Common myeloid progenitor, CD34-positive (primary cell): ENCODE measurements at places on chromosomes 7 and 10.

GRCh38 chr7:134520130-134520529 lies 7.2 kb upstream of the AKR1B10 start:
- no peak for DNase-seq

DNA sequence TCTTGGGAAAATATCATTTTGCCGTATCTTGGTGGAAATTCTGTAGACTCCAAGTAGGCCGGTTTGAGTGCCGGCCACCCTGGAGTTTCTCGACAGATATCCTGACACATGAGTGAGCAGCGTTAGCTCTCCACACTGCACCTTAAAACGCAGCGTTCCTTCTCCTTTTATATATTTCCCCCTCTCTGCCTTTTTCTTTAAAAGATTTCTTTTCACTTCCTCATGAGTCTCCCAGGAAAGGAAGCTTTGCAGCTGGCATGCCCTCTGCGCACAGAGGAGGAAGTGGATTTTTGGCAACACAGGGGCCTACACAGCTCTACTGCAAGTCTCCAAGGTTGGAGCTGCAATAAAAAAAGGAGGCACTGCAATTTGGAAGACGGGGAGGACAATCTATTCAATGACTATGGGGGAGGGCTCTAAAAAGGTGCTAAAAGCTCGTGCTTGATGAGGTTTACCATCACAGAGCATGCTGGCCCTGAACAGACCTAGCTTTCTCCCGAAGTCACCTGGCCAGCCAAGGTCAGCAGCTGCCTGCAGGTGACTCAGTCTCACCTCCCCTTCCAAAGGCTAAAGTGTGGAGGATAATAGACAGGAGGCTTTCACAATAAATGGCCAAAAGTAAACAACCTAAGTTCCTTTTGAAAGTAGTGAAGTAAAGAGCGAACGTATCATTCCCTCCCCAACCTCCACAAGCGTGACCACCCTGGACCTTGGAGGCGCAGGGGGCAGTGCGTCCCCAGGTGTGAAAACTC lies 252.8 kb downstream of the ZMYND11 start:
- no peak for DNase-seq

- no peak for DNase-seq
Observed at GRCh38 chr10:86388119-86388704, 21.6 kb upstream of the GRID1 start.

DNA sequence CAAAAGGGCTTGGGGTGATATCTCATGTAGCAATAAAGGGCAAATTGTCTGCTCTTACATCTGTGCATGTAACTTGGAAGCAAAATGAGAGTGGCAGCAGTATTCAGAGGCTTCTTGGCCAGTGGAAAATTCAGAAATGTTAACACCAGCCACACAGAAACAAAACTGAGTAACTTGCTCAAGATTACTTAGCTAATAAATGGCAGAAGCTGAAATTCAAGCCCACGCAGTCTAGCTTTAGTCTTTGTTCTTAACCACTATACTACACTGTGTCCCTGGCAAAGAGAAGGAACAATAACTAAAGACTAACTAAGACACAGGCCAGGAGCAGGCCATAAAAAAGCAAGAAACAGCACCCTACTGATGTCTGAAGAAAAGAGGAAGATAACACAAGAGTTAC lies 185.9 kb upstream of the ASAH2 start:
- DNase-seq = no peak

GRCh38 chr10:43287056-43288007 lies 20.5 kb upstream of the RASGEF1A start:
- peak; percentile 88 for DNase-seq

DNA sequence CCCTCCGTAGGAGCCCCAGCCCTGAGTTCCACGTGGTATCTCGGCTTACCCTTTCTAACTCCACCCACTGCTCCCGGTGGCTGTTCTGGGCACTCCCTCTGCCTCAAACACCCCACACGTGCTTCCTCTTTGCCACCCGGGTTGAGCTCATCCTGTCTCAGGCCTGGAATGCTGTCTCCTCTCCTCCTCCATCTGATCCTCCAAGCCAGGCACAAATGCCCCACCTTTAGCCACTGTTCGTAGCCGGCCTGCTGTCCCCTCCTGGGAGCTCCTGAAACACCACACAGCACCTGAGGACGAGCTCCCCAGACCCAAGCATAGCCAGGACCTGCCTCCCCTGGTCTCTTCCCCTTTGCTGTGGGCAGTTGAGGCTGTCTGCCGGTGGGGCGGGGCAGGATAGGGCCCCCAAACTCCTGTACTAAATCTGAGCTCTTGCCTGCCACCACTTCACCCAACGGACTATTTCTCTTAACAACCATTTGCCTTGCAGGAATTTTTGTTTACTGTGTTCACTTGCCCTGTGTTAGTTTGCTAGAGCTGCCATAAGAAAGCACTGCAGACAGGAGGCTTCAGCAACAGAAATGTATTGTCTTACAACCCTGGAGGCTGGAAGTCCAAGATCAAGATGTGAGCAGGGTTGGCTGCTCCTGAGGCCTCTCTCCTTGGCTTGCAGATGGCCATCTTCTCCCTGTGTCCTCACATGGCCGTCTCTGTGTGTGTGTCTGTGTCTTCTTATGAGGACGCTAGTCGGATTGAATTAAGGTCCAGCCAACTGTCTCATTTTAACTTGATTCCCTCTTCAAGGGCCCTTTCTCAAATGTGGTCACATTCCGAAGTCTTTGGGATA lies 58.3 kb upstream of the SHH start:
- no peak for DNase-seq

- no peak for DNase-seq
Observed at GRCh38 chr7:50957855-50958254, 175.2 kb upstream of the GRB10 start.

- no peak for DNase-seq
Observed at GRCh38 chr10:112962343-112962742, 12.3 kb downstream of the TCF7L2 start.

- DNase-seq = no peak
Observed at GRCh38 chr10:114272696-114273095, 33.6 kb downstream of the VWA2 start.

GRCh38 chr10:110365356-110366143 lies 60.8 kb upstream of the SMNDC1 start:
- DNase-seq = no peak

DNA sequence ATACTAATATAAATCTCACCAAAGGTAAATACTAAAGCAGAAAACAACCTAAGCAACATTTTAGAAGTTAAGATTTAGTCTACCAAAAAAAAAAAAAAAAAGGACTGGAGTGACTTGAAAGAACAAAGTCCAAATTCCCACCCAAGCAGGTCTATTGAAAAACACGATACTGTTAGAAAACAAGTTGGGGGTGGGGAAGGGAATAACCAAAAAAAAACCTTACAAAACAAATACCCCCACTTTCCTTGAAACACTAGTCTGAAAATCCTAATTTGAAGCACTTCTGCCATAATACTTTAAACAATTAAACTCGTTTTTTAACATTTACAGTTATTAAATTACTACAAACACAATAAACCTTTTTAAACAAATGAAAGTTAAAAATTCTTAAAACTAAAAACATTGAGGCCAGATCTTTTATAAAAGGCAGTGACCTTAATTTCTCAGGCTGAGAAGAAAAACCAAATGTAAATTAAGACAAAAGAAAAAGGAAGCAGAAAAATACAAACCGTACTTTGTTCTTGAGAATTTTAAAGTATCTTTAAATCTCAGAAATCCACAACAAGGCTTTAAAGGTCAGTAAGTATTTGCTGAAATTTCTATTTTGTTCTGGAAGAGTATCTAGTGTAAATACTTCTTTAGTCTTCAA lies 135.1 kb downstream of the NRBF2 start:
- peak; percentile 50 for DNase-seq

DNA sequence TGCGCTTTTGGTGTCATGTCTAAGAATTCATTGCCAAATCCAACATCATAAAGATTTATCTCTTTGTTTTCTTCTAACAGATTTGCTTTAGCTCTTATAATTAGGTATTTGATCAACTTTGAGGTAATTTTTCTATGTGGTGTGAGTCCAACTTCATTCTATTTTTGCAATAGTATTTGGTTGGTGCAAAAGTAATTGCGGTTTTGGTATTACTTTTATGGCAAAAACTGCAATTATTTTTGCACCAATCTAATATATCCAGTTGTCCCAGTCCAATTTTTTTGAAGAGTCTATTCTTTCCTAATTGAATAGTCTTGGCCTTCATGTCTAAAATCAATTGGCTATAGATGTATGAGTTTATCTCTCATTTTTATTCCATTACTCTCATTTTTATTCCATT lies 535.5 kb downstream of the ATRNL1 start:
- DNase-seq = no peak

DNA sequence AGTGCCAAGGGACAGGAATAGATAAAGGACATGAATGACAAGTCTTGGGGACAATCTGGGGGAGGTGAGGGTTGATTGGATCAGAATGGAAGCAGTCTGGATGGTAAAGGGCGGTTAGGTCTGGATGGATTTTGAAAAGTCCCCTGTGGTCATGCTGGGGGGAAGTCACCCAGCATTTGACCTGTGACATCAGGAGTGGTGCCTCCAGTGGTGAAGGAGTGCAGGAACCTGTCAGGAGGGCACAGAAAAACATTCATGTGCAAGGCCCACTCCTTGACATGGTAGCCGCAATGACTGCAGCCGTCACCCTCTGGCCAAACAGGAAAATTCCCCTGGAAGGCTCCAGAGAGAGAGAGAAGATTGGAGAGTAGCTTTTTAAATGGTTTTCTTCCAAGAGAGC lies 304.8 kb downstream of the GFRA1 start:
- DNase-seq = no peak

DNA sequence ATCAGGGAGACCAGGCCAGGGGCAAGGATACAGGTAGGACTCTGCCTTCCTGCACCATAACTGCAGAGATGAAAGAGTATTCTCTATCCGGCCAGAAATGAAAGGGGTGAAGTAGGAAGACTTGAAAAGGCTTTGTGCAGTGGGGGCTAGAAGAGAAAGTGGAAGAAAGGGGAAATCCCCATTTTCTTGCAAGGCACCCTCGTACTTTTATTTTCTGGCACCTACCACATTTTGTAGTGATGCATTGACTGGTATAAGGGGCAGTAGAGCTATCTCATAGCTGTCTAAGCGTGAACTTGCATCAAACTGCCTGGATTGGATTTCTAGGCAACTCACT lies 752 bp upstream of the CAMK2G start:
- peak; percentile 82 for DNase-seq

DNA sequence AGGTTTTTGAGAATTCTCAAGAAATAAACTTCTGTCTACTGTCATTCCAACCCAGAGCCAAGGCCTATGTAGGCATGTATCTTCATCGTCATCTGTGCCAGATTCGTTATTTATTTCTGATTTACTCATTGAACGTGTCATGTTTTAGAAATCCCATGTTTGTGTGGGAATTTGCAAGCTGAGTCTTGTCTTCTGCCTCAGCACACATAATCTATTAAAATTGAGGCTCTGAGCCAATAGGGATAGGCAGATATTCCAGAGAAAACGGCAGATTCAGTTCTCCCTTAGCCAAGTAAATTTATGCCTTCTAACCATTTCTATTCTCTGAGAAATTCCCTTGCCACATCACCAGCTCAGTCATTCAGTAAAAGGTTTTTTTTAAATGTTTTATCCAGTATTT lies 444.6 kb downstream of the REEP3 start:
- DNase-seq = no peak
